ENCODE measurements at places on chromosomes 7 and 10.

DNA sequence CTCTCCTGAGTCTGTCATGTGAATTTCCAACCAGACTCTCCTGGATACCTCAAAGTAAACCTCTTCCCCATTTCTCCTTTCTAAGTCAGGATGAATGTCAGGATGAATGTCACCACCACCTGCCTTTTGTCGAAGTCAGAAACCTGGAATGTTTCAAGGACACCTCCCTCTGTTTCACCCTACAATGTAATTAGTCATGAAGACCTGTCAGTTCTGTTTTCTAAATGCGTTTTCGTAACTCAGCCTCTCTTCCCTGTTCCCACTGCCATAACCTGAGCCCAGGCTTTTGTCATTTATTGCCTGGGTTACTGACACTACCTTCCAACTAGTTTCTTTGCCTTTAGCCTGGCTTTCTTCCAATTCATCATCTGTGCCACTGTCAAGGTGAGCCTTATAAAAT lies 5.5 kb upstream of the STN1 start:
- DNase-seq, result no peak

DNA sequence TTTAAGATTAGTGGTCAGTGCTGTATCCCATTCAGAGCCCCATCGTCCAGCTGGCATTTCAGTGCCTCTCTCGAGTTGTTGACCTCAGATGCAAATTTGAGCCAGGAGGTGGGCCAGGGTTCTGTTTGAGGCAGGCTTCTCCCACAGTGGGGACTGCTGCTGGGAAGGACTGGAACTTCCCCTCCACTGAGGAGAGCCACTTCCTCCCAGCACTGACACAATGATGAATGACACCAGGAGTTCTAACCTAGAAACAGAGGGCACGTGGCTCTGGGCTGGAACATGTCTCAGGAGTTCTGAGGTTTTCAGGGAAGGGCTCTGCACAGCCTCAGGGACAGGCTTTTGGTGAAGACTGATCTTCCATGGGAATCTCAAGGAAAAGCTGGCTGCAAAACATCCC lies 18.3 kb upstream of the BTBD16 start:
- no peak for DNase-seq

GRCh38 chr7:150951521-150951920 lies 26.6 kb downstream of the KCNH2 start:
- no peak for DNase-seq

GRCh38 chr7:50594734-50595485 lies 29.7 kb upstream of the DDC start:
- DNase-seq, result no peak

DNA sequence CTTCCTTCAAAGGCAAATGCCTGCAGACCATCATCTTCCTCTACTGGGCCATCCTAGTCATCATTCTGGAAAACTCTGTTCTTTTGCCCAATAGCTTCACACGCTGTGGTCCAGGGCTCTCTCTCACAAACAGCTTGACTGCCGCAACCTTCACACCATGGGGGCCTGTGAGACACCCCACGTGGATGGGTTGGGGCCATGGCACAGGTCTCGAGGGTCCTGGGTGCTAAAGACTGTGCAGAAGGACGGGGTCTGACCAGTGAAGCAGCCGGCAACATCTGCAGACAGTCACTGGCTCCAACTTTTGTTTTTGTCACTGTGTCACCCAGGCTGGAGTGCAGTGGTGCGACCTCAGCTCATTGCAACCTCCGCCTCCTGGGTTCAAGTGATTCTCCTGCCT lies 28.1 kb downstream of the BRI3 start:
- DNase-seq, result no peak

DNA sequence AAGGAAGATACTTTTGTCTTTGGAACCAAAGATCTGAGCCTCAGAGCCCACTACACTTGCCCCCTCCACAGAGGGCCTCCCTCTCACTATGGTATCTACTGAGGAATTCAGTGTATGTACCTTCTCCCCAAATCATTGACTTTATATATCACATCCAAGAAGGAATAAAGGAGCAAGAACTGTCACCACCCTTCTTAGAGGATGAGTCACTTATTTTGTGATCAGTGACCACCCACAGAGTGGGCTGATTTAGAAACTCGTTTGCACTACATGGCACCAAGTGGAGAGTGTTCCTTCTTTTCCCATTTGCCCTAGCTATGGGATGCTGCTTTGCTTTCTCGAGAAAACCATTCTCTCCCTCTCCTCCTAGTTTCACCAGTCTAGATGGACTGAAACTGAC lies 5.7 kb downstream of the TMEM243 start:
- DNase-seq, result no peak

- no peak for DNase-seq
These were observed 186.2 kb downstream of the MACC1 start for GRCh38 chr7:20030915-20031362.

- no peak for DNase-seq
These were observed 514.2 kb downstream of the TFEC start for GRCh38 chr7:115516341-115516740.

DNA sequence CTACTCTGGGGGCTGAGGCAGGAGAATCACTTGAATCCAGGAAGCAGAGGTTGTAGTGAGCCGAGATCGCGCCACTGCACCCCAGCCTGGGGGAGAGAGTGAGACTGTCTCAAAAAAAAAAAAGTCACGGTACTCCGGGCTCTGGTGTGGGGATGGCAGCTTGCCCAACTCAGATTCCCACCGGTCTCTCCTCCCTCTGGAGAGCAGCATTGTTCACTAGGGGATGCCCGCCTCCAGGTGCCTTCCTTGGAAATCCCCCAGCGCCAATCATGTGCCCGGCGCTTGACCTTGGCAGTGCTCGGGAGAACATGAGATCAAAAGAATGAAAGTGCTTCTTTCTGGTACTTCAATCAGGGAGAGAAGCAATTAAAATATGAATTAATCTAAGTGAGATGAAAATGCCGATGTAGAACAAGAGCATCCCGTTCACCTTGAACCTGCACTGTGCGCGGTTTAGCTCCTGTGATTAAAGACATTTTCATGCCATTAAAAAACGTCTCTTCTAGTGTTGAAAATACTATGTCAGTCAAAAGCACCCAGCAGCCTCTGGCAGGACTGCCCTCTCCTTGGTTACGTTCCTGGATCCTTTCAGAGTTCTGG lies 1127.3 kb upstream of the AUTS2 start:
- DNase-seq, result no peak

- DNase-seq, result no peak
These were observed 78.9 kb downstream of the CUX1 start for GRCh38 chr7:101896316-101896715.

- DNase-seq, result no peak
These were observed 75.0 kb upstream of the LRRC17 start for GRCh38 chr7:102837802-102838201.

- no peak for DNase-seq
These were observed 44.1 kb downstream of the SGMS1 start for GRCh38 chr10:50579491-50580261.

DNA sequence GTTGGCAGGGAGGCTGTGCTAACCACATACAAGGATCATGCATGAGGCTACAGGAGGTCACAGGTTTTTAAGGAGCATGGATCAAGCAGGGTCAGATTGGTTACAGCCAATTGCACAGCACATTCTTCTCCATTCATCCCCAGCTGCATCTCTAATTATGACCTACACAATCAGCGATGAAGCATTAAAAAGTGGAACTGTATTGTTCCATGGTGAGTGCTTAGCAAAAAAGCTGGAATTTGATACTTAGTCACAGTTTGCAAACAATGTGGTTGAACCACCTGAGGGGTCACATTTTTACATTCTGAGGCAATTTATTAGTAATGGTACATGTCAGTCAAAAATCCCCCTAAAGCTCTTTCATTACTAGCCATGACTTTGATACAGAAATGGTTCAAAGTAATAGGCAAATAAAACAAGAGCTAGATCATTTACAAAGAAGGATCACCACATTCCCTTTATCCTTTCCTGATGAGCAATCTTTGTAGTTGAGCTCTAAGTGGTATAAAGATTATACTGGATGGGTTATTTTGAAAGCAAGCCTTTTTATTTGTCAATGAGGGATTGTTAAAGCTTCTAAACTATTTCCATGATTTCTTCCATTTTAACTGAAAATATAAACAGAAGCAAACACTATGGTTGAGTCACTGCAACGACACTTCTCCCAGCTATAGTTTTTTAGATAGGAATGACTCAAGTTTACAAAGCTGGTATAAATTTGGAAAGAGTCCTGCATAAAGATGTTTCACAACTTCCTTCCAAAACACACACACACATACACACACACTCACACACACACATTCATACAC lies 217.8 kb upstream of the SEMA3A start:
- DNase-seq, result no peak

GRCh38 chr10:1551636-1552338 lies 185.5 kb downstream of the ADARB2 start:
- no peak for DNase-seq

DNA sequence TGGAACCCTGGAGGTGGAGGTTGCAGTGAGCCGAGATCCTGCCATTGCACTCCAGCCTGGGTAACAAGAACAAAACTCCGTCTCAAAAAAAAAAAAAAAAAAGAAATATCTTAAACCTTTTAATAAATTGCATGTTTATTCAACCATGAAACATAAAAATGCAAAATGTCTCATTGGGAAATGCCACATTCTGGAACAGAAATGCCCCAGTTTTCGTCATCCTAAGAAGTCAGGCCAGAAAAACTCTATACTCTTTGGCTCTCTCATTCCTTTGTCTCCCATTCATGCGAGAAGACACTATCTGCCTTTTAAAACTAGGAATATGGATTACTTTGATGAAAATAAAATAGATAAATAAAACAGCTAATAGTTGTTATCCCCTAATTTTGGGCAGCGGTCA lies 21.5 kb upstream of the ABLIM1 start:
- DNase-seq, result no peak

- DNase-seq, result no peak
These were observed 81.9 kb downstream of the BMPER start for GRCh38 chr7:33986951-33987947.

GRCh38 chr7:157875230-157876179 lies 538.7 kb downstream of the DNAJB6 start:
- peak; percentile 50 for DNase-seq
